Effector CD4-positive, alpha-beta T cell (primary cell): ENCODE measurements at places on chromosomes 1 and 21.

DNA sequence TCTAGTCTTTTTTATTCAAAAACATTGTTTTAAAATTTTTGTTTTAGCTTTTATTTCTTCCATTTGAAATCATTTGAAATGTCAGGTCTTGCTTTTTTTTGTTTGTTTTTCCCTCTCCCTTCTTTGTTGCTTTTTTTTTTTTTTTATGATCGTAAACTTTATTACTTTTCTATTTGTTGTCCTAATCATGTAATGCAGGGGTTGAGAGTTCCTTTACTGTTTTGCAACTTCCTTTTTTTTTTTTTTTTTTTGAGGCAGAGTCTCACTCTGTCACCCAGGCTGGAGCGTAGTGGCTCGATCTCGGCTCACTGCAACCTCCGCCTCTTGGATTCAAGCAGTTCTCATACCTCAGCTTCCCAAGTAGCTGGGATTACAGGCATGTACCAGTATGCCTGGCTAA lies 24.8 kb downstream of the IVNS1ABP start:
- no peak for DNase-seq

- DNase-seq = no peak
Measured at GRCh38 chr1:201721082-201722049, 107.6 kb upstream of the IPO9 start.

- DNase-seq = peak; percentile 62
Measured at GRCh38 chr1:6347641-6348487, 45.7 kb downstream of the ACOT7 start.

DNA sequence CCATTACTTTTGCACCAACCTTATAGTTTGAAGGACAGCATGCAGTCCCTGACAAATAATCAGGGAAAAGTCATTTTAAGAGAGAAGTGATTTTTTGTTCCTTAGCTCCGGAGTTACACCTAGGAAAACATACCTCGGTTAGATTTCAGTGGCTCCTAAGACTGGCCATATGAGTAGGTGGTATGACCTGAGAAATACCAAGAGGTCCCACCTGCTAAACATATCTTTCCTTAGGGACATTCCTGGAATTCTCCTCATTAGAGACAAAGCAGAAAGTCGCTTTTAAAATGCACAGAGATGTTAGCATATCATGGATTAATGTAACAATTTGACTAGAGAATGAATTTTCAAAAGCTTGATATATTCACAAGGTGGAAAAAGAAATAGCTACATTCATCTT lies 84.2 kb upstream of the RNPC3 start:
- no peak for DNase-seq

DNA sequence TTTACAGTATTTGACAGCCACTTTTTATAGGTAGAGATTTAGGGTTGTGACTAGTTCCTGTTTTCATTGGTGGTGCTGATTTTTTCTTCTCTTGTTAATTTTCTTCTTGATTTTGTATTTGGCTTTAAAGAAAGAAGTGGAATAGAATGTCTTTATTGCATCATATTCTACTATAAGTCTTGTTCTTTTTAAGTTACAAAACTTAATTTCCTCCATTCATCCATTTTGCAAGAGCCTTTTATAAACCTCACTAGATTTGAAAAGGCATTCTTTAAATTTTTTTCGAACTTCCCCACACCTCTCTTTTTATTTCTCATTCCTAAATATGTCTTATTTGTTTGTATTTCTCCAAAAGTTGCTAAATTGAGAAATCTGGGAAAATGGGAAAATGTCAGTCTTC lies 1368.6 kb upstream of the ADGRL4 start:
- no peak for DNase-seq

DNA sequence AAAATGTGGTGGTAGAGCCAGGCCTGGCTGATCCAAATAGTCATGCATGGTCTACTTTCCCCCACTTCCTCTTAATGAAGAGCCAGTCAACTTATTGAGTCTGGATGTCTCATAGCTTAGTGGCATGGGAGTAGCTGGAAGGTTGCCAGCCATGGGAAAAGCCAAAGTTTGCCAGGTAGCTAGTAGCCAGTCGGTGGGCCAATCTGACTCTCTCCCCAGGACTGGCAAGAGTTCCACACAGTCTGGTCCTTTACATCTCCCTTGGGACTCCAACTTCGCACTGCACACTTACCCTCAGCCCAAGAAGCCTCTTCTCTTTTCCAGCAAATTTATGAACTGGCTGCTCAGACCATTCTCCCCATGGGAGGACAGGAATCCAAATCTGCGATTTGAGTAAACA lies 8.3 kb downstream of the WARS2 start:
- no peak for DNase-seq

DNA sequence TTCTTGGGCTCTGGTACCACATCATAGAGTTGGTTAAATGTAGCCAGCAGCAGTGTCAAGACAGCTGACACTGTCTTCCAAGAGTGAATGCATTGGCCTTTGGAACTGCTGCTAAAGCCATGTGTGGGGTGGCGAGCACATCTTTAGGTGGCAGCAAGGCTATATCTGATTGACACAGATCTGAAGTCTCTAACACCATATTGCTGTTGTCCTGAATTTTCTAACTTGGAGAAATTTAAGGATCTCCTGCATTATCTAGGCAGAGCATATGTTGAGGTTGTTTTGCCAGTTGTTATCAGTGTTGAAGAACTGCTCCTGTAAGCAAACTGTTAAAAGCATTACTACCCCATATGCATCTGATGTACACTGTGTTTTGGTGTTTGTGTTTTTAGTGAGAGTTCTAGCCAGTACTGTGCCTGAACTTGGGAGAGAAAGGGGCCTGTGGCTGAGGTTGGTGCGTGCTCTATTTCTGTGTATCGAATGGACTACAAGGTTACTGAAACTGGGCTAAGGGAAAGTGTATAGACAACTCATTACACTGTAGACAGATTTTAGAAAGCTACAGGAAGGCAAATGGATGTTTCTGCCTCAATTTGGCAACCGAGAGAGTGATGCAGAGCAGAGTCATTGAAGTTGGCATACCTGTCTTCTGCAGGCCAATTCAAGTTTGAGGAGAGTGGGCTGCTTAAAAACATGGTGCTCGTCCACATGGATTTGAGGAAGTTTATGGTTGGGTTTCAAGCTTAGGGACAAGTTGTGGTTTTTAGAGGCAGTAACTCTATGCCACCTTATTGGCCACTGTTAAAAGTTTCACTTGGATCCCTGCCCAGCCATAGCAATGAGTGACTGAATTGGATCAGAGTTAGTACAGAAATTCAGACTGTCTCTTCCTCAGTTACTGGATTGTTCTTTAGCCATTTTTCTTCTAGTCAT lies 16.9 kb downstream of the DYRK3 start:
- no peak for DNase-seq

DNA sequence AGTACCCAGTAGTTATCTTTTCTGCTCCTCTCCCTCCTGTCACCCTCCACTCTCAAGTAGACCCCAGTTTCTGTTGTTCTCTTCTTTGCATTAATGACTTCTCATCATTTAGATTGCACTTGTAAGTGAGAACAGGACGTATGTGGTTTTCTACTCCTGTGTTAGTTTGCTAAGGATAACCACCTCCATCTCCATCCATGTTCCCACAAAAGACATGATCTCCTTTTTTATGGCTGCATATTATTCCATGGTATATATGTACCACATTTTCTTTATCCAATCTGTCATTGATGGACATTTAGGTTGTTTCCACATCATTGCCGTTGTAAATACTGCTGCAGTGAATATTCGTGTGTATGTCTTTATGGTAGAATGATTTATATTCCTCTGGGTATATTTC lies 1346.5 kb downstream of the MRPL39 start:
- DNase-seq = no peak

- DNase-seq = no peak
Measured at GRCh38 chr1:7303554-7304317, 467.4 kb upstream of the VAMP3 start.

DNA sequence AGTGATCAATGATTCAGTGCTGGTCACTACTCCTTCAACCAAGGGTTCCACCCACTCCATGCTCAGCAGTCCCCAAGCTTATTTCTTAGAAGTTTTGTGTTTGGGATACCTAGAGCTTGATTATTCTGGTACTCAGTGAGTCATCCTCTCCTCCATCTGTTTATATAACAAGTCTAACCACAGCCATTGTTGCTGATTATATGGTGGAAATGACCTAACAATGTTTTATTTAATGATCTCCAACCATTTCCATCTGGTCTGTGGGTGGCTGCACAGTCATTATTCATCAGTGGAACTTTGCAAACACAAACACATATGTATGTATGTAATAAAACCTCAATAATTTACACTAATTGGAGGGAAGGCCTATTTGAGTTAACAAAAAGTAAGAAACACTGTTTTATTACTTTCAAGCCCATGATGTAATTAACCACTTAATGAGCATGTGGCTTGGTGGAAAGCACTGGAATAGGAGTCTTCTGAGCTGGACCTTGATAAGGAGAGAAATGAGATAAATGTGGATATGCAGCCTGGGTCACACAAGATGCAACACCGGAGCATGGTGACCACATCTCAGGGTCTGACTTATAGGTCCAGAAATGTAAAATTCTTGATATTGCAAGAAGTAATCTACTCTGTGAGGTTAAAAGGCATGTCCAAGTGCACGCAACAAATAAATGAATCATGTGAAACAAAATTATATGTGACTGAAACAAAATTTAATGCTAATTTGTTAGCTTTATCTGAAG lies 99.0 kb upstream of the WLS start:
- DNase-seq = no peak

GRCh38 chr21:15229390-15229789 lies 164.6 kb upstream of the NRIP1 start:
- no peak for DNase-seq

- DNase-seq = no peak
Measured at GRCh38 chr1:16719571-16720350, 20.6 kb upstream of the RNU1-4 start.

DNA sequence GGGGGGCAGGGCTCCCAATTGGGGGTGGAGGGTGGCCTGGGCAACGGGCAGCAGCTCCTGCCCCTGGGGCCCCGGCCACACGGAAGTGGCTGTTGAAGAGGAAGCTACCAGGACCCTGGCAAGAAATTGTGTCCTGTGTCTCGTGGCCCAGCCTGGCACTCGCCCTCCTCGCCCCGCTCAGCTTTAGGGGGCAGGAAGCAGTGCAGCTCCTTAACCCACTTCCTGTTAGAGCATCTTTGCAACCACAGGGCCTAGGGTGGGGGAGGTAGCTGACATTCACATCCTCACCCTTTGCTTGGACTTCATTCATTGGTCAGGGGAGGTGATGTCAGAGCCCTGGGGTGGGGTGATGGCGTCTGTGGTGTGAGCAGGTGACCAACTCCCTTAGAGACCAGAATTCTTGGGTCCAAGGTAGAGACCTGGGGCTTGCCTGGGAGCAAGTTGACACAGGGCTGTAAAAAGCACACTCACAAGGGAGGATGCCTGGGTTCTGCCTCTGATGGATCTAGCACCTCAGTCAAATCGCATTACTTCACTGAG lies at the start of gene ARHGAP30:
Gene ARHGAP30 (minus strand): TSS at position 161 of the 540 bp plus-strand sequence. CDS start 267 bp downstream, outside the sequence.
- peak; percentile 73 for DNase-seq

DNA sequence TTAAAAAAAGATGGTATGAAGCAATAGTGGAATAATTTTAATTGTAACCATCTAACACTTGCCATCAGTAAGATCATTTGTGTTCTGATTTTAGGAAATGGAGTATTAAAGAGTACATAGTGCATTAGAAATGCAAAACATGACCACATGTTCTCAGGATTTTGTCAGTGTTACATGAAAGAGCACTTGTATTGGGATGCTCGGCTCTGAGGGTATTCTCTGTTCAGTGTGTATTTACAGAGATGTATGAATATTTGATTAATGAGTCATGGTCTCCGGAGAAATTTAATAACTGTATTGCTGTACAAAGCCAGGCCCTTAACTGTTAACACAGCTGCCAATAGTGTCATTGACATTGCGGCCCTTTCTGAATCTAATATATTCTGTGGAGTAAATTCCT lies 91.7 kb downstream of the ATG4C start:
- no peak for DNase-seq

DNA sequence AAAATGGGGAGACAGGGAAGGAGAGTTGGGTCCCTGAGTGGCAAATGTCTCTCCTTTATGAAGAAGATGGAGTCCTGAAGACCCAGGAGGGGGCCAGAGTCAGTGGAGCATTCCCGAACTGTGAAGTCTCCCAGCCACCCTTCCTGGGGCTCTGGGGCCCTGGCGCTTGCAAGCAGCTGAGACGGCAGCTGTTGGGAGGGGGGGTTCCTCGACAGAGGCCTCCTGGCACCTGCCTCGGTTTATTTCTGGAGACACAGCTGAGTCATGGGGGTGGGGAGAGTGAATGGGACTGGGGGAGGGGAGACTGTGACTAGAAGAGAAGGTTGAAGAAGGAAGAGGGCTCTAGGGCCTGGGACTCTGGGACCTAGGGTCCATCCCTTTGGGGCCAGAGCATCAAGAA lies 14.0 kb downstream of the NES start:
- DNase-seq = no peak

GRCh38 chr1:71086331-71086730 lies 5.5 kb upstream of the ZRANB2 start:
- DNase-seq = no peak

- DNase-seq = peak; percentile 70
Measured at GRCh38 chr1:211698161-211699026, 23.0 kb upstream of the NEK2 start.

GRCh38 chr1:105204836-105205371 lies 1455.2 kb downstream of the AMY1C start:
- no peak for DNase-seq

DNA sequence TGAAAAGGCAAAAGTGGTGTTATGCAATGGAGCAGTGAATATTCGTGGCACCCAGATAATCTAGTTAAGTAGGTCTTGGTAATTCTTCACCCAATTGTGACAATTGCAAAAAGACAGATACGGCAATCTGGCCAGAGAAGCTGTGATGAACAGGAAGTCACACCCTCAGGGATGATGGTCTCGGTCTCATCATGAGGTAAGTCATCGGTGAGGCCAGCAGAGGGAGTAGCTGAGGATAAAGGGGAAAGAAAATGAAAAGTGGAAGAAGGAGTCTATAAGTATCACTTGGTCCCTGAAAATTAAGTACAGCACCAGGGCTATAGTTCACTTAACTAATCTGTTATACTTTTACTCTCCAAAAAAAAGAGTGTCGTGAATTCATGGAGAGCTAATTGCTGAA lies 258.8 kb upstream of the NCAM2 start:
- no peak for DNase-seq

GRCh38 chr1:64043288-64043687 lies 160.1 kb upstream of the UBE2U start:
- DNase-seq = no peak

DNA sequence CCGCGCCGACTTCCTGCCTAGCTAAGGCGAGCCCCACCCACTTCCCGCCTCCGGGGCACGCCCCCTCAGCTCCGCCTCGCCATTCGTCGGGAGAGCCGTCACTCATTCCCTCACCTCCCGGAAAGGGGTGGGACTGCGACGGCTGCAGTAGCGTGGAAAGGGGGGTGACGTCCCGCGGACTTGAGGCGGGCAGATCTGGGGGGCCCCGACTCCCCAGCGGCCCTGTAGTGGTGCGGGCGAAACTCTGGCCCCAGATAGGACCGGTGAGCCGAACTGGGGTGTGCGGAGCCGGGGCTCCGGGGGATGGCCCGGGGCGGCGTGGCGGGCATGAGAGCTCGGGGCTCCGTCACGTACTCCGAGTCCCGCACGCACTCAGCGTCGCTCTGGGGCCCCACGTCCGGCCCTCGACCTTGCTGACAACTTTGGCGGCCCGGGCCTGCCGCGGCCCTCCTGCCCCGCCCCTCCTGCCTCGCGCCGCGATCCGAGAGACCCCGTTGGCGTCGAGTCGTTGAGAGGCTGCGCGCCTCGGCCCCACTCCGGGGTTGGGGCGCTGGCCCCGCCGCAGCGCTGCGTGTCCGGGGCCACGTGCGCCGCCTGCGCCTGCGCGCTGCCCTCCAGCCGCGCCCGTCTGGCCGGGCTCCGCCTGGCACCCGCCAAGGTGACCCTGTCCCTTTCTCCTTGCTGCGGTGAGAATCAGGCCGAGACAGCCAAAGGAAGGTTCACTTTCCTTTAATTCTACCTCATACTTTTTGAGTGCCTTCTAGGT lies 395 bp upstream of the ENO1 start:
- peak; percentile 98 for DNase-seq

- DNase-seq = no peak
Measured at GRCh38 chr21:22438428-22439086, 1440.3 kb downstream of the NCAM2 start.
